Colonic mucosa (tissue), 4 donors: ENCODE measurements at places on chromosomes 7 and 10. TPM values are rescaled to one million over a fixed set of nuclear protein-coding genes. Genes with fewer than 3 reads are reported as not detected.
A peak's percentile ranks its signal among the peaks of the same experiment; 100 is the strongest.

DNA sequence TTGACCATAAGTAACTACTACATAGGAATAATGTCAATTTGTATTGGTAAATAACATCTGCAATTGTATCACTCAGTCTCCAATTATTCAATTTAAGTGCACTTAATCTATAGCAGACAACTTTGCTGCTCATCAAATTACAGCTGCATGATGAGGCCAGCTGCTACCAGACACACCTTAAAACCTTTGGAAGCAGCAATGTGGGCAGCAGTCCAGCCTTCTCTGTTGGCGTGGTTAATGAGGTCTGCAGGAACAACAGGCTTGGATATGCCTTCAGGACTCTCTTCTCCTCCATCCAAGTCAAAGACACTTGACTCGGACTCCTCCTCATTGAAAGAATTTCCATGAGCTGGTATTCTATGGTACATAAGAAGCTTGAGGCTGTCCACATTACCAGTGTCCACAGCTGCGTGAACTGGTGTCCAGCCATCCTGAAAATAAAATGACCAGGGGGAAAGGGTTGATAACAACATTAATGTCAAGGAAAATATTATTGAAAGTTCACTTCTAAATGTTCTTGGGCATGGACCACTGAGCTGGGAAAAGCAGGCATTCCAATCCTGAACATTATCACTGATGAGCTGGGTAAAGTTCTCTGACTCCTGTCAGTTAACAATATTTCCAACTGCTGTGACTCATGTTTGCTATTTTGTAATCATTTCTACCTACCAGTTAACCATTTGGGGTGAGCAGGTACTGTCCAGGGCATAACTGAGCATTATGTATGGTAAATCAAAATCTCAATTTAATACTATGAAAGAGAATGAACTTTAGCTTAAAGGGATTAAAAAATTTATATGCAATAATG, 95.7 kb downstream of the CTTNBP2 start:
- H3K27ac ChIP-seq: no peak overlapping the region
- no peak overlapping the region for H3K4me3 ChIP-seq
- no peaks in the 10 kb centered on the region for H3K27me3 ChIP-seq
- H3K4me1 ChIP-seq: no peaks in the 10 kb centered on the region

The JAZF1 gene
- 1.8 TPM for total RNA-seq

- no peaks in the 10 kb centered on the region for H3K27me3 ChIP-seq
- H3K4me1 ChIP-seq: no peaks in the 10 kb centered on the region
Observed at GRCh38 chr10:79206300-79207095, 137.7 kb downstream of the ZMIZ1 start.

The ZNF107 gene
- total RNA-seq: 5.5 TPM

GRCh38 chr10:11145495-11145855, 127.8 kb downstream of the CELF2 start:
- H3K27ac ChIP-seq: peak overlapping the region; percentile 54
- H3K36me3 ChIP-seq: no peaks in the 10 kb centered on the region
- no peak overlapping the region for H3K4me3 ChIP-seq
- DNase-seq: peak; percentile 64

DNA sequence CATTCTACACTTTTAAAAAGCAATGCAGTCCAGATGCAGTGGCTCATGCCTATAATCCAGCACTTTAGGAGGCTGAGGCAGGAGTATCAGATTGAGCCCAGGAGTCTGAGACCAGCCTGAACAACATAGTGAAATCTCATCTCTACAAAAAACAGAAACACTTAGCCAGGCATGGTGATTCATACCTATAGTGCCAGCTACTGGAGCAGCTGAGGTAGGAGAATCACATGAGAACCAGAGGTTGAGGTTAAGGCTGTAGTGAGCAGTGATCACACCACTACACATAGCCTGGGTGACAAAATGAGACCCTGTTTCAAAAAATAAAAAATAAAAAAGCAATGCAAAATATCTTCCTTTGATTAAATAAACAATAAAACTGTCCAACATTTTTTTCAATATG, 205.2 kb downstream of the GRM8 start:
- H3K4me1 ChIP-seq: no peaks in the 10 kb centered on the region
- DNase-seq: no peak
- H3K27me3 ChIP-seq: no peaks in the 10 kb centered on the region
- no peak overlapping the region for H3K4me3 ChIP-seq
- no peaks in the 10 kb centered on the region for H3K36me3 ChIP-seq

The GBX1 gene
- total RNA-seq: not detected

DNA sequence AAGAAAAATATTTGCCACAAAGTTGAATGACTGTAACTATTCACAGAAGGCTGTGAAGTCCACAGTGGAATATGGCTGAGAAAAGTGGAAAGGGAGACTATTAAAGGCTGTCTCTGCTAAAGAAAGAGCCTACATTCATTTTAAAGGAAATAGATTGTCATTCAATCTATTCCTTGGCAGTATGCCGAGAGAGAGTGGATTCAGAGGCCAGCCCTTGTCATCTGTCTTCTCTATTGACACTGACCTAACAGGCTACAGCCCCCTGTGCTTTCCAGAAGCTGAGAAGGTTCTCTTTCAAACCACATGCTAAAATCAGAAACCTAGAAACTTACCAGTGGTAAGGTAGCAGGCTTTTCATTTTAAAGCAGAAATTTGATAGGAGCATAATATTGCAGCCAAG, 12.1 kb downstream of the ODAD2 start:
- H3K36me3 ChIP-seq: no peaks in the 10 kb centered on the region
- no peak overlapping the region for H3K27ac ChIP-seq
- H3K4me1 ChIP-seq: no peaks in the 10 kb centered on the region
- no peaks in the 10 kb centered on the region for H3K27me3 ChIP-seq

GRCh38 chr7:23235813-23236221, 10.8 kb upstream of the GPNMB start:
- no peak overlapping the region for H3K27ac ChIP-seq
- H3K4me1 ChIP-seq: no peaks in the 10 kb centered on the region
- H3K27me3 ChIP-seq: no peaks in the 10 kb centered on the region
- DNase-seq: no peak
- H3K4me3 ChIP-seq: no peak overlapping the region

The HSPA14 gene
- 18.1 TPM for total RNA-seq

DNA sequence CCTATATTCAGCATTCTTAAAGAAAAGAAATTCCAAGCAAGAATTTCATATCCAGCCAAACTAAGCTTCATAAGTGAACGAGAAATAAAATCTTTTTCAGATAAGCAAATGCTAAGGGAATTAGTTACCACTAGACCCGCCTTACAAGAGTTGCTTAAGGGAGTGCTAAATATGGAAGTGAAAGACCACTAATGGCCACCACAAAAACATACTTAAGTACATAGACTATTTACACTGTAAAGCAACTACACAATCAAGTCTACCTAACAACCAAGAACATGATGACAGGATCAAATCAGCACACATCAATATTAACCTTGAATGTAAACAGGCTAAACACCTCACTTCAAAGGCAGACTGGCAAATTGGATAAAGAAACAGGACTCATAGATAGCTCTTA, 42.2 kb upstream of the NME8 start:
- H3K4me1 ChIP-seq: no peaks in the 10 kb centered on the region
- DNase-seq: no peak
- H3K36me3 ChIP-seq: no peaks in the 10 kb centered on the region
- H3K27ac ChIP-seq: no peak overlapping the region
- no peak overlapping the region for H3K4me3 ChIP-seq

- H3K4me3 ChIP-seq: no peak overlapping the region
- DNase-seq: no peak
- H3K27me3 ChIP-seq: no peaks in the 10 kb centered on the region
- no peaks in the 10 kb centered on the region for H3K36me3 ChIP-seq
- H3K27ac ChIP-seq: no peak overlapping the region
Observed at GRCh38 chr7:94429153-94429552, 34.5 kb downstream of the COL1A2 start.

GRCh38 chr10:5570979-5571810, 46.4 kb downstream of the CALML3 start:
- no peak overlapping the region for H3K4me3 ChIP-seq
- H3K4me1 ChIP-seq: peaks cover 5% of the 10 kb centered on the region
- H3K27me3 ChIP-seq: no peaks in the 10 kb centered on the region
- no peaks in the 10 kb centered on the region for H3K36me3 ChIP-seq

GRCh38 chr7:19558527-19558926, 150.3 kb downstream of the POLR1F start:
- no peak for DNase-seq
- no peak overlapping the region for H3K27ac ChIP-seq
- H3K4me3 ChIP-seq: no peak overlapping the region

GRCh38 chr10:17616403-17617030, 657 bp downstream of the HACD1 start:
- H3K4me3 ChIP-seq: peak overlapping the region; percentile 79
- no peaks in the 10 kb centered on the region for H3K36me3 ChIP-seq
- peak overlapping the region; percentile 77 for H3K27ac ChIP-seq
- H3K4me1 ChIP-seq: no peaks in the 10 kb centered on the region
- DNase-seq: peak; percentile 64

The ADCY1 gene
- 1.1 TPM for total RNA-seq

The LIPM gene
- total RNA-seq: not detected

GRCh38 chr10:46270086-46270811, 16.5 kb upstream of the ANTXRL start:
- no peak for DNase-seq
- no peaks in the 10 kb centered on the region for H3K36me3 ChIP-seq
- no peaks in the 10 kb centered on the region for H3K4me1 ChIP-seq
- no peaks in the 10 kb centered on the region for H3K27me3 ChIP-seq
- no peak overlapping the region for H3K27ac ChIP-seq

DNA sequence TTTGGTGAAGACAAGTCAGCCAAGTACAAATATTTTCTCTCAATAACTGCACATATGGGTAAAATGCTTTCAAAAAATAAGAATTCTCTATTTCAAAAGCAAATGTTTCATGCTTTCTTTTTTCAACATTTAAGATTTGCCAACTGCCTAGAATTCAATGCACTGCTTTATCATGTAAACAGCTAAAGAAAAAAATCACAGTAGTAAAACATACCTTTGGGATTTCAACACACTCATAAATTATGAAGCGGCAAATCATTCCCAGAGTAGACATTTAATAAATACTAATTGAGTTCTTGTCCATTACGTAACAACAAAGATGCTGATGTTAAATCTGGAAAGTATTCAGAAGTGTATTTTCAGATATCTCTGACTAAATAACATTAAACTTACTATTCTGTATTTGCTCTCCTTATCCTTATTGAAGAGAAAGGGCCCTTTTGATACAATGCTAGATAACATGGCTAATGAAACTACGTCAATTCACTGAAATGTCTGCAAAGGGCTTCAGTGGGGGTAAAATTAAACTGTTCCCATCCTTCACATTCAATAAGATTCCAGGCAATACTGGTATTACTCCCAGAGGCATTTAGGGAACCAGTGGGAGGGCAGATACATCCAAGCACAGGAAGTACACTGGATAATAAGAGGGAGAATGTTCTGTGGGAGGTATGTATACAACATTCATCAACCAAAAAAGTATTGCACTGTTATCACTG, 13.9 kb downstream of the NAPEPLD start:
- no peak for DNase-seq
- H3K27me3 ChIP-seq: no peaks in the 10 kb centered on the region
- H3K4me3 ChIP-seq: no peak overlapping the region
- H3K36me3 ChIP-seq: no peaks in the 10 kb centered on the region

- peak overlapping the region; percentile 21 for H3K4me3 ChIP-seq
- H3K27me3 ChIP-seq: no peaks in the 10 kb centered on the region
- no peaks in the 10 kb centered on the region for H3K4me1 ChIP-seq
- peak overlapping the region; percentile 10 for H3K27ac ChIP-seq
- no peak for DNase-seq
- no peaks in the 10 kb centered on the region for H3K36me3 ChIP-seq
Observed at GRCh38 chr7:44977304-44977958, 1.4 kb downstream of the MYO1G start.

GRCh38 chr10:33600381-33600780, 265.9 kb upstream of the NRP1 start:
- no peaks in the 10 kb centered on the region for H3K36me3 ChIP-seq
- H3K4me3 ChIP-seq: no peak overlapping the region
- no peak for DNase-seq
- no peaks in the 10 kb centered on the region for H3K4me1 ChIP-seq

DNA sequence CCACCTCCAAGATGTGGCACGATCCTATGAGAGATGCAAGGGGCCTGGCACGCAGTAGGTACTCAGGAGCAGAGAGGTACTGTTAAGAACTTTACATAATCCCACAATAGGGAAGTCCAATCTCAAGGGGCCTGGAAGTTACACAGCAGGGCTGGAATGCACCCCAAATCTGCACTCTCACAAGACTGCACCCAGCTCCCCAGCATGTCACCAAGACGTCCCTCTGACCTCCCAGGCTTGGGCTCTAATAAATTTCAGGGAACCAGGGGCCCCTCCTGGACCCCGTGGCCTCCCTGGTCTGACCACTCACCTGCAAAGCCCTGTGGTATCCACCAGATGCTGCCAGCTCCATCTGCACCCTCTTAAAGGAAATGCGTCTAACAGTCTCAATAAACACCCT, 94.9 kb downstream of the OAT start:
- no peak overlapping the region for H3K27ac ChIP-seq
- no peak for DNase-seq
- no peaks in the 10 kb centered on the region for H3K27me3 ChIP-seq
- H3K4me1 ChIP-seq: no peaks in the 10 kb centered on the region
- H3K36me3 ChIP-seq: no peaks in the 10 kb centered on the region

DNA sequence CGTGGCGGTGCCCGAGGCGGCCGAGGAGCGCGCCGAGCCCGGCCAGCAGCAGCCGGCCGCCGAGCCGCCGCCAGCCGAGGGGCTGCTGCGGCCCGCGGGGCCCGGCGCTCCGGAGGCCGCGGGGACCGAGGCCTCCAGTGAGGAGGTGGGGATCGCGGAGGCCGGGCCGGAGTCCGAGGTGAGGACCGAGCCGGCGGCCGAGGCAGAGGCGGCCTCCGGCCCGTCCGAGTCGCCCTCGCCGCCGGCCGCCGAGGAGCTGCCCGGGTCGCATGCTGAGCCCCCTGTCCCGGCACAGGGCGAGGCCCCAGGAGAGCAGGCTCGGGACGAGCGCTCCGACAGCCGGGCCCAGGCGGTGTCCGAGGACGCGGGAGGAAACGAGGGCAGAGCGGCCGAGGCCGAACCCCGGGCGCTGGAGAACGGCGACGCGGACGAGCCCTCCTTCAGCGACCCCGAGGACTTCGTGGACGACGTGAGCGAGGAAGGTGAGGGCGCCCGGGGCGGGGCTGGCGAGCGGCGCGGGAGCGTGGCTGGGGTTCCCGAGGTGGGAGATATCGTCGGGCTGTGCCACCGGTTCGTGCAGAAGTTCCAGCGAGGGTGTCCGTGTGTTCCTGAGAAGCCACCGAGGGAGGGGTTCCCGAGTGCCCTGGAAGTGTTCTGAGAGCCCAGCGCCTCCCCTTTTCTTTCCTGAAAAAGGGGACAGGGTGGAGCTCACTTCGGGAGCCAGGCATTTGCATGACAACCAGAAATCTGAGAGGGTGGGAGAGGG, 495 bp downstream of the EIF3B start:
- no peaks in the 10 kb centered on the region for H3K36me3 ChIP-seq
- peak overlapping the region; percentile 18 for H3K27ac ChIP-seq
- peaks cover 15% of the 10 kb centered on the region for H3K4me1 ChIP-seq
- peak; percentile 30 for DNase-seq

The CPA1 gene
- total RNA-seq: 35.4 TPM

The FZD8 gene
- total RNA-seq: 11.0 TPM
